ENCODE measurements at places on chromosomes 13 and 19.
A peak's percentile ranks its signal among the peaks of the same experiment; 100 is the strongest.

GRCh38 chr13:52048516-52048915 is 24.0 kb downstream of the UTP14C start:
- no peak for DNase-seq

DNA sequence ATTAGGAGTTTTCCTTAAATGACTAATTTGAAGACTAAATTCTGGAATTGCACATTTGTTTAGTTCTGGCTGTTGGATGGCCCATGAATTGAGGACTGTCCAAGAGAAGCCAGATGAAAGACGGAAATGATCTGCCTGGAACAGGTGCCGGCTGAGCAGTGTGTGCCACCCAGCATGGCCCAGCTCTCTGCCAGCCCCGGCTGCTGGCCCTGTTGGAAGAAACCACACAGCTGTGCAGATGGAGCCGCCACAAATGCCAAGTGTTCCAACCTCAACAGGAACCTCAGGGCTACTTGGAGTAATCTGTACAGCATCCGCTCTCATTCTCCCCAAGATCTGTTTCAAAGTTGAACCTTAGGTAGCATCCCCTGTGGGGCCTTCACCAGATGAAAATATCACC is 67.0 kb upstream of the STARD13 start:
- DNase-seq = no peak

DNA sequence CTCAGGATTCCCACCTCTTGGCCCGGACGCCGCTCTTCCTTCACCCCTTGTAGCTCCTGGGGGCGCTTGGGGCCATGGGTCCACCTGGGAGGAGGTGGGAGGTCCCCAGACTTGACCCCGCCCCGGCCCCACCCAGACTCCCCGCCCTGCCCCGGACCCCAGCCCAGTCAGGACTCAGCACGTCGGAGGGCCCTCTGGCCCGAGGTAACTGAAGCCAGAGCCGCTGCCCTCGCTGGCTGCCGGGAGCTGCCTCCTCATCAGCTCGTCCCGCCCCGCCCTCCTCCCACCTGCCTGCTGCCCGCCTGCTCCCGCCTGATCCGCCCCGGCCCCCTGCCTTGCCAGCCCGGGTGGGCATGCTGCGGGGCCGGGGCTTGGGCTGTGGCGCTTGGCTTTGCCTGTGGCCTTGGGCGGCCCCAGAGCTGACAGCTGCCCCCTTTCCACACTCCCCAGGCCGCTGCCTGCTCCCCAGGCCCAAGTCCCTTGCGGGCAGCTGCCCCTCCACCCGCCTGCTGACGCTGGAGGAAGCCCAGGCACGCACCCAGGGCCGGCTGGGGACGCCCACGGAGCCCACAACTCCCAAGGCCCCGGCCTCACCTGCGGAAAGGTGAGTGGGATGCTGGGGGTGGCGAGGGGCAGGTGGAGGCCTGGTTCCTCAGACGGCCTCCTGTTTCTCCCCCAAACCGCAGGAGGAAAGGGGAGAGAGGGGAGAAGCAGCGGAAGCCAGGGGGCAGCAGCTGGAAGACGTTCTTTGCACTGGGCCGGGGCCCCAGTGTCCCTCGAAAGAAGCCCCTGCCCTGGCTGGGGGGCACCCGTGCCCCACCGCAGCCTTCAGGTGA is 9.4 kb downstream of the ARHGAP33 start:
- no peak for DNase-seq

DNA sequence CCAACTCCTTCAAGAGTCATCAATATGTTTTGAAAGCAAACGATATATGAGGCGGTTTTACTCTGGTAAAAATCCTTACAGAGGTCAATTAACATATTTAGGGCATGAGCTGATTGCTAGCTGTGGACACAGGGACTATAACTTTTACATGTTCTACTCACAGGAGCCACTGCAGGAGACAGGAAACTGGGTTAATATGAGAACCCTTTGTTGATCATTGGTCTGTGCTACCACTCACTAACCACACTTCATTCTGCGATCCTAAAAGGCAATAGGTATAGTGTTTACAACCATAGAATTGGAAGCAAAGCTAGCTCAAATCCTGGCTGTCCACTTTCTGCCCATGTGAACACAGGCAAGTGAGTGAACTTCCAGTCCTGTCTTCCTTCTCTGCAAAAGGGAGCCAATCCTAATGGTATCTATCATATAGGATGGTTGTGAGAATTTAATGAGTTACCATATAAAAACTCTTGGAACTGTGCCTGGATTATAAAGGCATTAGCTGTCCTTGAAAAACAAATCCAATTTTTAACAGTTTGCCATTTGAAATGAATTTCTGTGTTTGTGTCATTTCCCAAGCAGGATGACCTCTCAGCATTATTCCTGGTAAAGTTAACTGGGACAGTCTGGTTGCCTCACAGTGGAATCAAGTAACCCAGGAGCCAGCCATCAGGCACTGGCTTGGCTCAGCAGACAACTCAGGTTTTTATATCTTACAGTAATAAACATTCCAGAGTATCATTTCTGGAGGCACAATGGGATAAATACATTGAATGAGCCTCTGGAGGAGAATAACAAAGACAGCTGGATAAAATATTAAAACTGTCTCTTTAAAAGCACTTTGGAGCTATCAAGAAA is 29.8 kb upstream of the RAP2A start:
- peak; percentile 28 for DNase-seq

GRCh38 chr13:27634231-27634630 is 12.5 kb downstream of the POLR1D start:
- DNase-seq = no peak

GRCh38 chr19:33464010-33464732 is 57.4 kb downstream of the PEPD start:
- no peak for DNase-seq

GRCh38 chr13:51717786-51718398 is 86.1 kb downstream of the DHRS12 start:
- DNase-seq = no peak

DNA sequence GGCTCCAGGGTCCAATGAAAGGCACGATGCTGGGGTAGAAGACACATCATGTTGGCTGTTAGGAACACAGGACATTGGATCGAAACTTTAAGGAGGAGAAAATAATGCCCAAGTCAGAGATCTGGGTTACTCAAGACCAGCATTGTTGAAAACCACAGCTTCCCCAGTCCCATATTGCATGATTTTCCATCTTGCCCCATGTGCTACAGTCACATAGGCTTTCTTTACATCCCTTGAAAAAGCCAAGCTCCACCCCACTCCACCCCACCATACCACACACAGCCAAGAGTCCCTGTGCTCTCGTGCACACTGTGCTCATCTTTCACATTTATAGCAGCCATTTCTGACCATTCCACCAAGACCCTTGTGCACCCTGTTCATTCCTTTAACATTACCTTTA is 636.2 kb downstream of the DIAPH3 start:
- DNase-seq = no peak

GRCh38 chr13:52348071-52348470 is 57.9 kb downstream of the THSD1 start:
- DNase-seq = peak; percentile 82

DNA sequence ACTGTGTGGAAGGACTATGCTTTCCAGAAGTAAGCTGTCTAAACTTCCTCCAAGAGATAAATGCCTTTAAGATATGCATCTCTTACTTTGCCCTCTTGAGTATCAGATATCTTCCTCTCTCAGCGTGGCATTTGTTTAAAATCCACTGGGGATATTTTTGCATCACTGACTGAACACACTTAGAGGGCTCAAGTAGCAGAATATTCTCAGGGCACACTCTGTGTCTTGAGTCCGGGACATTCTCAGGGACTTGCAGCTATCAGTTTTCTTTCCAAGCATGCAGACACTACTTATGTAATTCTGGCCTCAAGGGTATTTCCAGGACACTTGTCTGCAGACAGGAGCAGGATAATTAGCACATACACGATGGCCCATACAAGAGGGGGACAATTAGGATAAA is 84.7 kb downstream of the ERCC5 start:
- no peak for DNase-seq

DNA sequence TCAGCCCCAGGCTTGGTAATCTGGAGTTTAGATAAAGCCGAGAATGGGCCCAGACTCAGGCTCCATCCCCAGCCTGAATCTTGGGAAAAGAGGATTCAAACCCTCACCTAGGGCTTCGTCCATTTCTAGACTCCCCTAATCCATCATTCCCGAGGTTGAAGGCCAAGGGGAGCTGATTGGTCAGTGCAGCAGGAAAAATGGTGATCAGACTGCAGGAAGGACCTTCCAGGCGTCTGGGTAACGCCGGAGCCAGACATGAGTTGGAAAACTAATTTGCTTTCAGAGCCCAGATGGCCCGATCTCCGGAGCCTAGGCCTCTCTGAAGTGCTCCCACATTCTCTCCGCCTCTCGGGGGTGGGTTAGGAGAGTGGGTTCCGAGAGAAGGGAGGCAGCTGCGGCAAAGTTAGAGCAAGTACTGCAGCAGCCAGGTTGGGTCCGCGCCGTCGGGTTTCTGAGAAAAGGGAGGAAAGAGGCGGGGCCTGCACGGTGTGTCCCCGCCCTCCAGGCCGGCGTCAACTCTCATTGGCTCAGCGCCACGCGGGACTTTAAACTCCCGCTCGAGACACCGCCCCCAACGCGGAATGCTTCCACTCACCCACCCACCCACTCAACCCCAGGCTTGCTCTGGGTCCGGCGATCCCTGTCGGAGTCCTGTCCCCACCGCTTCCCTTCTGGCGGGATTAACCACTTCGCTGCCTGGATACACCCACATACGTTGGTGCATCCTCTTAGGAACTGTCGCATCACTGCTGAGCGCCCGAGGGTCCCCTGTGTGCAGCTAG is 788 bp upstream of the RTBDN start:
- DNase-seq = peak; percentile 38

- DNase-seq = peak; percentile 67
These were observed 28.7 kb downstream of the LACC1 start for GRCh38 chr13:43908156-43909126.
